ENCODE measurements at places on chromosomes 2 and 18.
A peak's percentile ranks its signal among the peaks of the same experiment; 100 is the strongest.

DNA sequence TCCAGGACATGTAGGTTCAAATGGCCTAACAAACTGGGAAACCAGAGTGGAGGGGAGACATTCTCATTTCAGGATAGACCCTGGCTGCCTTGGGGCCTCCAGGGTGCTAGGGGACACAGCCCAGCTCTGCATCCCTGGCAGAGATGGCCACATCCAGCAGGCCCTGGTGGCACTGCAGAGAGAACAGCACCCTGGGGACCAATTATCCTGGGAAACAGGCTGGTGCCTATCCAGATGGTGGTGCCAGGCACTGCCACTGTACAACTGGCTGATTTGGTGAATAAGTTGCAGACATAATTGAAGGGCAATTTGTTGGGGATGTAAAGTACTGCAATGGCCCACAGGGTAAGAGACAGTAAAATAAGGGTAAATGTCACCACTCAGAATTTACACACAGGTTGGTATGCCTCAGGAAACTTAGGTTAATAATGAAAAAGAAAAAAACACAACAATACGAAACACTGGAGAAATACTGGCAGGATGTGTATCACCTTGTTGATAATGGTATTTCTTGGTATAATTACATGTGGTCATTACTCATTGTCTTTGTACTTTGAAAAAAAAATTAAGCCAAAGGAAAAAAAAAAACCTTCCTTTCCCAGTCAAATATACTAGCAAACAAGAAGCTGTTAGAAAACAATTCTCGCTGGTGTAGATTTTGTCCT lies 12.8 kb upstream of the SFTPB start:
- no peak for DNase-seq

DNA sequence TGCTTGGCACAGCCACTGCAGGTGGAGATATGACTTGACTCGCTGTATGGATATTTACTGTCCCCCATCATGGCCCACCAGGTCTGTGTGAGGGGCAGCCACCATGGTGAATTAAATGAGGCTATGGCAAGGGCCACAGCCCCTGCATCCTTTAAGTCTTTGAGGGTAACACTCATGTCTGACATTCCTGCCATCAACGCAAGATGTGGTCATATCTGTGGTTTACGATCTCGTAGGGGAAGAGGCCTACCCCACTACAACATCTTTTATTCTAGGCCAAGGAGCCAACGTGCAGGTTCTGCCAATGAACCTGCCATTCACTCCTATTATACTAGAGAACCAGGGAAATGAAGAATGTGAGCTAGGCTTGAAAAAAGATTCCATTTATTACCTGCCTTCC lies 381.6 kb upstream of the ID2 start:
- no peak for DNase-seq

DNA sequence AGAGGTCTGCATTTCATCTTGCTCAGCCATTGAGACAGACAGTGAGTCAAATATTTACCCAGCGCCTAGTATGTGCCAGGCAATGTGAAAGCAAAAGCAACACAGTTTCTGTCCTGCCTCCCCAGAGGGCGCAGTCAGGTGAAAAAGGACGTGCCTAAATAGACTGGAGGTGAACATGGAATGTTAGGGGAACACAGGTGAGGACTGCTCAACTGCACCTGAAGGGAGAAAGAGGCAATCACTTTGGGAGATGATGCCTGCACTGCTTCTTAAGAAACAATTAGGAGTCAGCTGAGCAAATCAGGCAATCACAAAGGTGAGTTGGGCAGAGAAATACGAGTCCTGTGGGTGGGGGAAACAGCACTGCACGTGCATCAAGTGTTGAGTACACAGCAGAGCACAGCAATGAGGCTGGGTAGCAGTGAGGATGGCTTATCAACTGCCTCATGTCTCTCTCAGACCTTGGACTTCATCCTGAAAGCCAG lies 218.3 kb upstream of the SMAD7 start:
- no peak for DNase-seq

DNA sequence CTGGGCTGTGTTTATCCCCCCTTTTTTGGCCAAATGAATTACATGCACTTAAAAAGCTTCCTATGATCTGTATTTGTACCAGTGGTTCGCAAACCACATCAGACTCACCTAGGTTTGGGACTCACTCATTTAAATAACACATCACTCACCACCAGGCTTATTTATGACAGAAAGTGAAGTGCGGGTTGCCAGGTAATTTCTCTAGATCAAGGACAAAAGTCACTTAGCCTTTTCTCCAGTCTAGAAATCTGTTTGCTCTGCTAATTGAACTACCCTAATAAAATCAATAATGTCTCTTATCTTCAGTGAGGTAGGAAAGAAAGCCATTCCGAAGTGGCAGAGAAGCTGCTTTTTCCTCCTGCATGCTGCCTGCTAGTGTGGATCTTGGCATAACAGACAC lies 88.1 kb upstream of the SLC8A1 start:
- no peak for DNase-seq

DNA sequence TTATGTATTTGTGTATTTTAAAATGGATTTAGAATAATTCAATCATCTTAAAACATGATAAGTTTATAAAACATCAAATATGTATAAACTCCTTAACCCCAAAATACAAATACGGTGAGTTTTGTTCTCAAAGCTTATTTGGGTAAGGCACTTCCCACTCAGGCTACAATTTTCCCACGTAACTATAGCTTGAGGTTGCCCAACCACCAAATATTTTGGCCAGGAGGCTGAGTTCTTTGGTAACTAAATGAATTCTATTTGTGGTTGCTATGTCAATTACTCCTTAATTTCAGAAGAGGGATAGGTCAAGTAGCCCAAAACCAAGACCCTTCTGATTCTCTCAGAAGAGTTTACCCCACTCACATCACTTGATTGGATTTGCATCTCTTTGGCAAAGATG lies 70.4 kb downstream of the MYL12B start:
- DNase-seq, result no peak

DNA sequence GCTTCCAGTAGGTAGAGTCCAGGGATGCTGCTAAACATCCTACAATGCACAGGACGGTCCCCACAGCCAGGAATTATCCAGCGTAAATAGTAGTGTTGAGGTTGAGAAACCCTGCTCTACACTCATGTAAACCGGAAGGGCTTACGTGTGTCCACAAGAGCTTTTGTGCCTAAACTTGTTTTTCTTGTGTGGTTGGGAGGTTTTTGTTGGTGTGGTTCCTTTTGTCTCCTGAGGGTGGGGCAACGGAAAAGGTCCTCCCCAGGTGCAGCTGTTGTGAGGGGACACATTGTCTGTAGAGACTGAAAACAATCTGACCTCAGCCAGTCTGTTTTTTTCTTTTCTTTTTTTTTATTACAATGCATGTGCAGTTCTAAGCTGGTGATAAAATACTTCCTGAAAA lies 72.7 kb upstream of the MGAT5 start:
- no peak for DNase-seq

DNA sequence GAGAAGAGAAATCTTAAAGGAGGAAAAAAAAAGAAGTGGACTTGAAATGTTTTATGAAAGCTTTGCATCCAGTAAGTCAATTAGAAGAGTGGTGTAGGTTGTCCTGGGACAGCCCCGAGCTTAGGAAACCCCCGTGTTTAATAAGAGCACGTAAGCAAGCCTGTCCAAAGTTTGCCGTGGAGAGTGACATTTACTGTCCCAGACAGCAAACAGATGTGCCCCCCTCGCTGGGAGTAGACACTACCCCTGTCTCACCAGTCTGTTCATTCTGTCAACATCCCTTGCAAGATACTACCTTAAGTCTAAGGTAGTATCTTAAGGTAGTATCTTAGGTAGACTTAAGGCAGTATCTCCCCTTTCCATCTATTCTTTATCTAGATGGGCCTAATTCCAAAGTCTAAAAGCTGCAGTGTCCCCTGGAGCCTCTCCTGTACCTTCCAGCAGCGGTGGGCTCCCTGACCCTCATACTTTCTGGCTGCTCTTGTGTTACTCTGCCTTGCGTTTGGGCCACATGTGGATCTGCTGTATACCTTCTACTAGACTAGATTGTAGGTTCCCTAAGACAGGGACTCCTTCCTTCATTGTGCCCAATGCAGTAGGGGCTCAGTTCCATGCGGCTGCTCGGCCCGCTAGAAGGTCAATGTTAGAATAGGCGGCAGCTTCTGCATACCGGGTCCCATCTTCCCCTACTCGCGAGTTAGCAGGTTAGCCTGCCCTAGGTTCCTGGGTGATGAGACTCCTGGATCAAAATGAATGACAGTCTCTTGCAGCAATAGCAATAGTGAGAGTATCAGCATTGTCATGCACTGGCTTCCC lies 244.1 kb downstream of the GBX2 start:
- no peak for DNase-seq

DNA sequence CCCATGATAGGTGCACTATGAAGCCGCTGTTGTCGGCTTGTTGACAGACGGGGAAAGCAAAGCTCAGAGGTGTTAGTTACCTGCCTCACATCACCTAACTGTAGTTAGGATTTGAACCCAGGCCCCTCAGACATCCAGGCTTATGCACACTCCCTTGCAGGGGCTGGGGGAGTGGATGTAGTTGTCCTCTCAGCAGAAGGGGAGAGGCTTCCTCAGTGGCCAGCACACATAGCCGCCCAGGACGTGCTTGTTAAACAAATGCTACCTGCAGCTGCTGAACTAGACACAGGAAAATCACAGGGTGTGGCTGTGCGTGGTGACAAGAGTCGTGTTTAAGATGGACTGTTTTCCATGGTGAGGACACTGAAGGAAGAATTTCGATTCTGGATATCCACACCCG lies 39.2 kb downstream of the GREB1 start:
- DNase-seq, result no peak

- DNase-seq, result no peak
These were observed 11.1 kb downstream of the CHRNA1 start for GRCh38 chr2:174753038-174753633.

DNA sequence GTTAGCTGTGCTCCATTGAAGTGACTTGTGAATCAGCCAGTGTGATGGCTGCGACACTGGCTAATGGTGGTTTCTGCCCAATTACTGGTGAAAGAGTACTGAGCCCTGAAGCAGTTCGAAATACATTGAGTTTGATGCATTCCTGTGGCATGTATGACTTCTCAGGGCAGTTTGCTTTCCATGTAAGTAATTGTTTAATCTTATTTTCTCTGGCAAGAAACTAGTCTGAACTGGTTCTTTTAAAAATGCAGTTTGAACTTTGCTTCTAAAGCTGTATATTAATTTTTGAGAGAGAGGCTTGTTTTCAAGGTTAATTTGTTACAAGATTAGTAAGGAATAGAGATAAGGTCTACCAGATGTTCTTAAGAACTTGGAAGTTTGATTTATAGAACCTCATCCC lies 46.7 kb downstream of the GLS start:
- no peak for DNase-seq

DNA sequence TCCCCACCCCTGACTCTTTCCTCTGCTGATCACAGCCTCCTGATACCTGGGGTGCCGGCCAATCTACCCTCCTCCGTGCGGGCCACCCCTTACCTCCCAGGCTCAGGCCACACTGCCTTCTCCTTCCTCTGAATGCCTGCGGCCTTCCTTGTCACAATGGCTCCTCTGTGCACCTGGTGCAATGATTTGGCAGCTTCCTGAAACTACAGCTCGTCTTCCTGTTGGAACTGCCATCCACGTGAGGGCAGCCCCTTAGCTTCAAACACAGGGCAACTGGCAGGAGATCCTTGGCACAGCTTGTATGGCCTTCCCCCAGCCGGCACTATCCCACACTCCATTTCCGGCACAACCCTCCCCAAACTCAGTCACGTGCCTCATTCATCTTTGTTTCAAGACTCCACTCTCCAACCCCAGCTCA lies 69.0 kb downstream of the STPG4 start:
- peak; percentile 21 for DNase-seq

DNA sequence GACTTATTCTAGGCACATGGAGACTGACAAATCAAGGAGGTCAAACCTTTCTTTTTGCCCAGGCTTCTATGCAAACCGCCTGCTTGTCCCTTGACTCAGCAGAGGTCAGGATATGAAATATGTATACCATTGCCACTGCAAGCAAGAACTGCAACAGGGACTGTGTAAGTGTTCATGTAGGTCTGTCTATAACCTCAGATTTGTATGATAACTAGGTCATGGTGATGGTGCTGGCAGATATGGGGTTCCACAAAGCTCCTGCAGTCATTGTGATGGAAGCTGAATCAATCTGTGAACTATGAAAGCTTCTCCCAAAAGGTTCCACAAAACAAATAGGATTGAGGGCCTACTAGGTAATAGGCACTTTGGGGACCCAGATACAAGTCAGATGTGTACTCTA lies 316.3 kb downstream of the CLIP4 start:
- no peak for DNase-seq

DNA sequence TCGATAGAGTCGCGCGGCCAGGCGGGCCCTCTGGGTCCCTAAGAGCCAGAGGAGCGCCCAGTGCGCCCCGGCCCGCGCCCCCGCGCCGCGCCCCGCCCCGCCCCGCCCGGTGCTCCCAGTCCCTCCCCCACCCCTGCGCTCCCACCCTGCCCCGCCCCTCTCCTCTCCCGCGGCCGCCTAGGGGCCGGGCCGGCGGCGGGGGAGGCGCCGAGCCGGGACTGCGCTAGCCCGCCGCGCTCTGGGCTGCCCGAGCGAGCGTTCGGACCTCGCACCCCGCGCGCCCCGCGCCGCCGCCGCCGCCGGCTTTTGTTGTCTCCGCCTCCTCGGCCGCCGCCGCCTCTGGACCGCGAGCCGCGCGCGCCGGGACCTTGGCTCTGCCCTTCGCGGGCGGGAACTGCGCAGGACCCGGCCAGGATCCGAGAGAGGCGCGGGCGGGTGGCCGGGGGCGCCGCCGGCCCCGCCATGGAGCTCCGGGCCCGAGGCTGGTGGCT lies at the start of gene GPC1:
Gene GPC1, plus strand, starts transcription at position 207 of the 491 bp plus-strand sequence. Its CDS starts 256 bp downstream, at position 463.
- no peak for DNase-seq

DNA sequence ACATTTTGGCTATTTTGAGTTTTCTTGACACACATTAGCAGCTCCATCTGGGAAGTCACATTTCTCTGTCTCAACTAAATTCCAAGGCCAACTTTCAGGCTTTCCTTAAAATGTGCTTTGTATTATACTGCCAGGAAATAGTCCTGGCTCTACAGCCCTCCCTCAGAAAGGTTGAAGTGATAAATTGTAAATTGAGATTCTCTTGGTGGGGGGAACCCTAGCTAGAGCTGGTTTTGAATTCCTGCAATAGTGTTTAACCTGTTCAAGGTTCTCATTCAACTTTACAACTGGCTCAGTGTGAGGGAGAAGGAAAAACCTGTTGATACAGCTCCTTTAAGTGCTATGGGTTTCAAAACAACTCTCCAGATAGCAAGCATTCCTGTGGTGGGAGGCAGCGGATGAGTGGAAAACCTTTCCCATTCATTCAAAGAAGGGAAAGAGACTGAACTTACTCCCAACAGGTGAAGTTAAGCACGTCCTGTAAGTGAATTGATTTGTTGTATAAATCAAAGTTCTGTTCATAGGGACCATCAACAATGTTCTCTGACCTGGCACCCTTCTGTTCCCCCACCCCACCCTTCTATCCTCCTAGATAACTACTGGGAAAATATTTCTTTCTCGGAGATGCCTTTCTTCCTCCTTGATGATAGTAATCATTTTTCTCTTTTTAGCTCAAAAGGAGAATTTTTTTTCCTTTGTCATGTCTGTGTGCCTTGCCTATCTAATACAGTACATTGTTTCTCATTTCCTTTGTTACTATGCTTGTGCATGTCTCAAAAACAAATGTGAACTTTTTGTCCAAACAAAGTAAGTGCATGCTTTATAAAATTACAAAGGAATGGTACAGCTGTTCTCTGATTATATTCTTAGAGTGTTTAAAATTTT lies 44.2 kb upstream of the SLC39A10 start:
- no peak for DNase-seq

GRCh38 chr2:163407296-163407695 lies 328.5 kb downstream of the FIGN start:
- DNase-seq, result no peak

Measured in omental fat pad (tissue), 4 donors.